Activated naive CD8-positive, alpha-beta T cell treated with anti-CD3 and anti-CD28 coated beads for 36 hours (primary cell): ENCODE measurements at places on chromosomes 11 and 22. TPM values are rescaled to one million over a fixed set of nuclear protein-coding genes. Genes with fewer than 3 reads are reported as not detected.

Gene POU2AF3
- total RNA-seq: not detected

Gene SLC22A12
- not detected for total RNA-seq

Gene MRGPRX3
- not detected for total RNA-seq

Gene PNPLA3
- total RNA-seq: 0.52 TPM

Gene RAB38
- 21.0 TPM for total RNA-seq

Gene ARHGAP42
- 0.58 TPM for total RNA-seq

Gene IGLL1
- not detected for total RNA-seq

Gene SCGB1D2
- not detected for total RNA-seq

Gene OR51B5
- not detected for total RNA-seq
